Brain microvascular endothelial cell (primary cell): ENCODE measurements at places on chromosomes 1 and 21.

GRCh38 chr1:236753964-236754363 is 41.1 kb upstream of the MTR start:
- DNase-seq: no peak

DNA sequence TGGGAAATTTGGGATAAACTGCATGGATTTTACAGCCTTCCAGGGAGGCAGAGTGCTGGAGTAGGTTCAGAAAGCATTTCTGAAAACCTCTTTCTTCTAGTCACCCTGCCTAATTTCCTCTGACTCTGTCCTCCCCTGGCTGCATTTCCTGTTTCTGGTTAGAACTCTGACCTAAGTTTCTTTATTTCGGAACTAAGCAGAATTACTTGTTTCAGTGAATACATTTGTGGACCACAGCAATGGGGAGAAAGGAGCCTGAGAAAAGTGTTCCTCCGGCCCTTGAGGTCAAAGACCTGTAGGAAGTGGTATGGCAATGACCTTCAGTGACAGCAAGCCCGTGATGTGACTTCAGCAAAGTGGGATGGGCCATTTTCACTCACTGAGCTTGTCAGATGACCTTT is 173.4 kb upstream of the RUNX1 start:
- DNase-seq: no peak

GRCh38 chr1:115006191-115006590 is 23.4 kb upstream of the TSHB start:
- DNase-seq: no peak

GRCh38 chr1:204828352-204828850 is 42.3 kb upstream of the NFASC start:
- DNase-seq: peak; percentile 2

- DNase-seq: no peak
Observed at GRCh38 chr1:16087733-16088132, 14.3 kb upstream of the FAM131C start.

GRCh38 chr1:191026828-191027227 is 549.2 kb upstream of the BRINP3 start:
- DNase-seq: no peak

- no peak for DNase-seq
Observed at GRCh38 chr1:108046026-108046425, 81.0 kb upstream of the VAV3 start.

GRCh38 chr1:29641921-29642320 is 405.6 kb downstream of the PTPRU start:
- DNase-seq: no peak

DNA sequence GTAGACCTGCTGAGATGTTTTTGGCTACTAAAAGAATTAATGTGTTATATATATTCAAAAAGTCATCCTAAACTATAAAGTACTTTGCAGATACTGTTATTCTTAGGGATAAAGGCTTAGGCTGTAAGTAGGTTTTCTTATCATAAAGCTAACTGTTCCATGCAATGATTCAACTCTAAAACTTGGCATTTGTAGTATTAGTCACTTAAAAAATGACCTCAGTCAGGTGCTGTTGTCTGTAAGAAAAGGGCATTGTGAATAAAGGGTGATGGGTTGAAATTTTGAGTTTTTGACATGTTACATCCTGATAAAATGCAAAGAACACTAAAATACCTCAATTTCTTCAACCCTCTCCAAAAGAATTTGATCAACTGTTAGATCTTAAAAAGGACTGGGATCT is 32.9 kb downstream of the ADCY10 start:
- no peak for DNase-seq

GRCh38 chr1:56477164-56478111 is 101.9 kb downstream of the PLPP3 start:
- DNase-seq: peak; percentile 42

- no peak for DNase-seq
Observed at GRCh38 chr1:111886741-111887140, 102.7 kb downstream of the KCND3 start.

DNA sequence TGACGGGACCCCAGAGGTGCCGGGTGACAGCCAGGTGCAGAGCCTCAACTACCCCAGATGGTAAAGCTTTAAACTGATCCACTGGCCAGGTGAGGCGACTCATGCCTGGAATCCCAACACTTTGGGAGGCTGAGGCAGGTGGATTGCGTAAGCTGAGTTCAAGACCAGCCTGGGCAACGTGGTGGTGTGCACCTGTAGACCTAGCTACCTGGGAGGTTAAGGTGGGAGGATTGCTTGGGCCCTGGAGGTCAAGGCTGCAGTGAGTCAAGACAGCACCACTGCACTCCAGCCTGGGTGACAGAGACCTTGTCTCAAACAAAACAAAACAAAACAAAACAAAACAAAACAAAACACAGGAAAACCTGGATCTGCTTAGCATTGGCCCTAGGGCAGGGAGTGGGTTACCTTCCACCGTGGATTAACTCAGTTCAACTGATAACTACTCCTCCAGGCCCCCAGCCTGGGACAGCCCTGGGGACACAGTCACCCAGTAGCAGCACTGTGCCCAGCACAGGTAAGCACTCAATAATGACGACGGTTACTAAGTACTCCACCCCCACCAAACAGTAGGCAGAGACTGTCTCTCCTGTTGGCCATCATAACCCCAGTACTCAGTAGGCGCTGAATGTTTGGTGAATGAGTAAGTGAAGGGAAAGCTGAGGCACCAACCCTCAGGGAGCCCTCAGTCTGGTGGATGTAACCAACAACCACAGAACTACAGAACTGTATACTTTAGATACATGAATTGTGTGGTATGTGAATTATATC is 21.6 kb downstream of the SLC66A1 start:
- peak; percentile 43 for DNase-seq

DNA sequence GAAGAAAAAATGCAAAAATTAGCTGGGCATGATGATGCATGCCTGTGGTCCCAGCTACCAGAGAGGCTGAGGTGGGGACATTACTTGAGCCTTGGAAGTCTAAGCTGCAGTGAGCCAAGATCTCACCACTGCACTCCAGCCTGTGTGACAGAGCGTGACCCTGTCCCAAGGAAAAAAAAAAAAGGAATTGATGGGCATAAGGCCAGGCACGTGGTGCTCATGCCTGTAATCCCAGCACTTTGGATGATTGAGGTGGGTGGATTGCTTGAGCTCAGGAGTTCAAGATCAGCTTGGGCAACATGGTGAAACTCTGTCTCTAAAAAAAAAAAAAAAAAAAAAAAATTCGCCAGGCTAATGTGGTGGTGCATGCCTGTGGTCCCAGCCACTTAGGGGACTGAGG is 55.8 kb upstream of the ATP2B4 start:
- DNase-seq: no peak

- DNase-seq: no peak
Observed at GRCh38 chr1:192573499-192573898, 2.1 kb upstream of the RGS1 start.

DNA sequence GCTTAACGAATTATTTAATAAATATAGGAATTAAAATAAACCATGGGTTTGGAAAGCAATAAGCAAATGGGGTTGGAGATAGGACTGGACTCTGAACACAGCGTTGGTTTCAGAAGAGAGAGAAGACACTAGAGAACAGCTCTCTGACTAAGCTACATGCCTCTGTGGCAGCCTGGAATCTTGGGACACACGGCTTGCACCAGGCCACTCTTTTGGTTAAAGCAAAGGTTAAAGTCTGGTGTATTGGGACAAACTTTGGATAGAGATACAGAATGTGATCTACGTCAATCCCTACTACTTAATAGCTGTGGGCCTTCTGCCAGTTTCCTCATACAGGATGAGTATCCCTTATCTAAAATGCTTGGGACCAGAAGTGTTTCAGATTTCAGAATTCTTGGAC is 49.7 kb upstream of the HSD17B7 start:
- DNase-seq: no peak

GRCh38 chr1:89986020-89986419 is 8.9 kb upstream of the ZNF326 start:
- no peak for DNase-seq

DNA sequence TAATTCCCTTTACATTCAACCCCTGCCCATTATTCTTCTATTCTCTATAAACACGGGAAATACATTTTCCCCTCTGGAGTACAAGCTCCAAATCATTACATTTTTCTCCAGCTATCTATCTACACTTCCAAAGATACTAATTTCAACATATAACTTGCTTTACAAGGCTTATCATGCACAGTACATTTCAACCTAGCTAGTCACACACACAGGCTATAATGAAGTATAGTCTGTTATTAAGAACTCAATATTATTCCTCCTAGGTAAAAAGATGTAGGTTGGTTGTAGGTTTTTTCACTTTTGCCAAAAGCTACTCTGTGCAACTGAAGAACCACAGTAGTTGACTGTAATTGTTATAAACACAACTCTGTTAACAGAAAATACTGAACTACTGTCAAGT is 8.1 kb downstream of the ZNF281 start:
- DNase-seq: no peak

DNA sequence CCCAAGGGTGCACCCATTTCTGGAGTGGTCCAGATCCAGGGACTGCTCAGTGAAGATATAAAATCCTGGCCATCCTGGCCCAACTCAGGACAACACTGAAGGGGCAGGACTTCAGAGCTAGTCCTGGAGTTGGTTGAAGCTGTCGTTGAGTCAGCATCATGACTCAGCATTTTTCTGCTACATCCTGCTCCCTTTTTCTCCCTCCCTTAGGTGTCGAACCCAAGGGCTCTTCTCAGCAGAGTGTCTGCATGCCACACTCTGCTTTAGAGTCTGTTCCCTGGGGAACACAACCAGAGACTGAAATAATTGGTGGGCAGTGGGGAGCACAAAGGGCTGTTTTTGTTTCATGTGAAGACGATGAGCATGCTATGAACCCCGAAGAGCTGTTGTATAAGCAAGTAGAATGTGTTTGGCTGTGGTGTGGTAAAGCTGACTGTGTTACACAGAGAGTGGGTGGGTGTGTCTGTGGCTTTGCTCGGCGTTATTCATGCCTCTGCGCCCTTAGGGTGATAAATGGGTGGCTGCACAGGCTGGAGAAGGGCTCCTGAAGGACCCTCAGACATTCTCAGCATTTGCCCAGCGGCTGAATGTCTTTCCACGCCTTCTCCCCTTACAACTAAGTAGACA is 167.2 kb downstream of the CYYR1 start:
- peak; percentile 84 for DNase-seq

DNA sequence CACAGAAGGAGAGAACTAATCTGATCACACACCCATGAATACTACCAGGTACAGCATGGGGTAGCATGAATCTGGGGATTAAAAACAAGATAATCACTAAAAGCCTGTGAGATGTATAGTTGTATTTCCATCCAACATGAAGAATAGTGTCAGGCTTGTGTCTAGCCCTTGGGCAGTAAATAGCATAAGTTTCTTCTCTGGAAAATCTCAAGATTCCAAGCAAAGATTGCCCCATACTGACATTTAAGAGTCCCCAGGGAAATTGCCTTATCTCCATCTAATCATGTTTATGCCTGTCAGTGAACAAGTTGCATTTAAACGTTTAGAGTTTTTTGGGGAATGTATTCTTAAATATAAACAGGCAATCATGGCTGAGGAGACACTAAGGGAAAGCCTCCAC is 109.2 kb upstream of the SERTAD4 start:
- DNase-seq: no peak

DNA sequence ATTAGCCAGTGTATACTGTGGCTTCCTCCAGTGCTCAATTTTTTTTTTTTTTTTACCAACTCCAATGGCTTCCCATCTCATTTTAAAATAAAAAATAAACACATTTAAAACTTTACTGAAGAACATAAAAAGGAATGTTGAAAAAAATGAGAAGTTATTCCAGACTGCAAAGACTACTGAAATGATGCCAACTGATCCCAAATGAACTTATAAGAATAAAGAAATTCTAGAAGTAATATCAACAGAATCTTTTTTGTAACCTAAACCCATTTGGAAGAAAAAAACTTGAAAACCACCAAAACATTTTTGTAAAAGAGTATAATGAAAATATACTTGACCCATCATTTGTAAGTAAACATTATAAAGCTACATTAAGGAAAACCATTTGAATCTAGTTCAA is 129.4 kb downstream of the FAF1 start:
- DNase-seq: no peak

GRCh38 chr1:26373281-26373680 is 731 bp upstream of the ZNF683 start:
- no peak for DNase-seq

- peak; percentile 65 for DNase-seq
Observed at GRCh38 chr1:59020151-59020997, 236.5 kb upstream of the JUN start.

GRCh38 chr1:153849487-153850185 is 73.1 kb downstream of the GATAD2B start:
- no peak for DNase-seq

GRCh38 chr21:18157406-18157805 is 87.2 kb upstream of the CHODL start:
- DNase-seq: no peak

- DNase-seq: peak; percentile 45
Observed at GRCh38 chr1:23865543-23865930, 2.6 kb downstream of the FUCA1 start.

GRCh38 chr21:26818906-26819305 is 26.3 kb downstream of the ADAMTS1 start:
- no peak for DNase-seq
